Fibroblast of skin of left quadriceps (primary cell): ENCODE measurements at places on chromosomes 3 and 15.

- DNase-seq = peak; percentile 16
These were observed 1.1 kb upstream of the ZNF639 start for GRCh38 chr3:179321668-179322285.

DNA sequence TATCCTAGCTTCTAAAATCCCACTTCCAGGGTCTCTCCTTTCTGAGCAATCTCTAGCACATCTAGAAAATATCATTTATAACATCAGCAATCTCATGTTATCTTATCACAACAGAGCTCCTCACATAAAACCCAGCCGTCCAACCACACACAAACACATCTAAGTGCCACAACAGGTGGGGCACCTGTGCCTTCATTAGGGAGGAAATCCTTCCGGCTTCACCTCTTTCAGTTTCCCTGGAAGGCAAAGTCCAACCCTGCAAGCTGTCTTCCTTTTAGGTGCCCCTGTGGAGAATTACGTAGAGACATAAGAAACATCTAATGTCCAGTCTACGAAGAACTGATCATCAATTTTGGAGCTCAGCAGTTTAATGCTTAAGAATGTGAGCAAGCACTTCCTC, 1.6 kb downstream of the ZDHHC3 start:
- DNase-seq = no peak

GRCh38 chr3:66267906-66268305, 47.1 kb downstream of the SLC25A26 start:
- no peak for DNase-seq

- DNase-seq = no peak
These were observed 78.0 kb downstream of the TGFBR2 start for GRCh38 chr3:30684356-30684755.

DNA sequence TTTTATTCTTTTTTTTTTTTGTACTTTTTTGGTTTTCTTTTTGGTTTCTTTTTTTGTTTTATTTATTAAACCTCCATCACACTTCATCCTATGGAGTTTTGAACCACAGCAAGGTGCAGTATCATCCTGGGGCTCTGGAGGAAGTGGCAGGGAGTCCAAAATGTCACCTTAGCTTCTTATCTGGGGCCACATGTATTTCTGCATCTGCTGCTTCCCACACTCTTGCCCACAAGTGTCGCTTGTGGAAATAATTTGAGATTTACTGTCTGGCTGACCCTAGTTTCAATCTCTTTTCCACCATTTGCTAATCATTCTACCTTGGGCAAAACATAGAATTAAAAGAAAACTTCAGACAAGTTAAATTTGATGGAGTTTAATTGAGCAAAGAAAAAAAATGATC, 6.4 kb downstream of the OPA1 start:
- no peak for DNase-seq

- no peak for DNase-seq
These were observed 22.2 kb downstream of the IFT57 start for GRCh38 chr3:108200024-108200423.

- no peak for DNase-seq
These were observed 50.5 kb downstream of the CRYGS start for GRCh38 chr3:186493525-186494255.

GRCh38 chr3:59326246-59327024, 276.6 kb upstream of the CFAP20DC start:
- no peak for DNase-seq

- DNase-seq = no peak
These were observed 35.3 kb downstream of the HOMER2 start for GRCh38 chr15:82917249-82917648.

DNA sequence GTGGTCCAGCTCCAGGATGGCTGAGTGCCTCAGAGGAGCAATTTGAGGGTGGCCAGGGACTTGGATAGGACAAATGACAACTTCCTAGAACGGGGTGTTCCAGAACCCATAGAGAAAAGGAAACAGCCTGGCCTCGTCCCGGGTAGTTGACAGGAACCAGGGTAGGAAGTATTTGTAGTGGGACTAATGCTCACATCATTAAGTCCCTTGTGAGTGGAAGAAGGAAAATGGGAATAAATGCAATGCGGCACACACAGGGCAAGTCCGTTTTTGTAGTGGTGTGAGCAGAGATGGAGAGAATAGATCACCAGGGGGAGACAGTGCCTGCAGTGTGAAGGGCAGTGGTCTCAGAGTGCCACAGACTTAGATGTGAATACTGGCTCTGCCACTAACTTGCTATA, 19.6 kb downstream of the TIMP4 start:
- peak; percentile 40 for DNase-seq

GRCh38 chr3:31522152-31522551, 10.6 kb upstream of the STT3B start:
- no peak for DNase-seq

- DNase-seq = no peak
These were observed 10.4 kb upstream of the HDC start for GRCh38 chr15:50275908-50276307.

DNA sequence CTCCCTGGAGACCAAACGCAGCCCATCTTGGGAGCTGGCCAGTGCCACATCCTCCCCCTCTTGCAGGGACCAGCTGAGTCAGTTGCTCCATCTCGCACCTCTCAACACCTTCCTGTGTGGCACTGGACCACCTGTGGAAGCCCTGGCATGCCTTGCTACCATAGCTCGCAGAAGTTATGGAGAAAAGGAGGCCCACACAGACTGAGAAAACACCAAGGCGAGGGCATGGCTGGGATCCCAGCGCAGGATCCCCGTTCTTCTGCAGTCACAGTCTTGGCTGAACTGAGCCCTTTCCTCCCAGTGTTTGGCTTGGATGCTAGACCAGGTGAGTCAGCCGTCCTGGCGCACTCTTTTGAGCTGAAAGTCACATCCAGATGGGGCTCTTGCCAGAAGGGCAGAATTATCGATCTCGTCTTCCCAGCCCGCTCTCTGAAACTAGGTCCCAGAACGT, 46.9 kb downstream of the CHRD start:
- no peak for DNase-seq

DNA sequence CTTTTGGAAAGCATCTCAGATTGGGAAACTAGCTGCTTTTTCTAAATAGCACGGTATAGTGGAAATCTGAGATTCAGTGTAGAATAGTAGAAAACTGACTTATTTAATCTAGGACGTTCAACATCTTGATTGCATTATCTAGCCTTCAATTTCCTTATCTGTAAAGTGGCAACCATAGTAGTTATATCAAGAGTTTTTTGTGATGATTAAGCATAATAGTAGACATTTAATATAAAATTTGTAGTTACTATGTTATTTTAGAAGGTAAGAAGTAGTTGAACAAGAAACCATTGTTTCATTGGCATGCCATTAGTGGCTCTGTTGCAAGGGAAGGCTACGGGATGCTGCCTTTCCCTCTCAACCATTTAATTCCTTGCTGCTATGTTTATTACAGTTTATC, 367.3 kb downstream of the NAALADL2 start:
- DNase-seq = no peak

DNA sequence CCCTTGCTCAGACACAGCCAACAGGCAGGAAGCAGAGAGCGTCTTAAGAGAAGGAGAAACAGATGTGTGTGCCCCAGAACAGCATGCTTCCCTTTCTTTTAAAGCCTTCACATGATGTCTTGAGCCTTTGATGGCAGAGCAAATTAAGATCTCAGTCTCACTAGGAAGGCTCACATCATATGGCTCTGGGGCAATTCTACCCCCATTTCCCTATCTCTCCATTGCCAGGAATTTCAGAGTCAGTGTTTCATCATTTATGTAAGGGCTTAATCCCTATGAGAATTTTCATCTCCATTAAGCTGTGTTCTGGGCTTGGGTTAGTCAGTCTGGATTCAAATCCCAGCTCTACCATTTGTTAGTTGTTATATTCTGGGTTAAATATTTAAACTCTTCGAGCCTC, 41.4 kb upstream of the GLCE start:
- no peak for DNase-seq

- DNase-seq = no peak
These were observed 64.5 kb downstream of the GLDN start for GRCh38 chr15:51405693-51406523.

- no peak for DNase-seq
These were observed 960.2 kb downstream of the TUSC7 start for GRCh38 chr3:117669774-117670173.

DNA sequence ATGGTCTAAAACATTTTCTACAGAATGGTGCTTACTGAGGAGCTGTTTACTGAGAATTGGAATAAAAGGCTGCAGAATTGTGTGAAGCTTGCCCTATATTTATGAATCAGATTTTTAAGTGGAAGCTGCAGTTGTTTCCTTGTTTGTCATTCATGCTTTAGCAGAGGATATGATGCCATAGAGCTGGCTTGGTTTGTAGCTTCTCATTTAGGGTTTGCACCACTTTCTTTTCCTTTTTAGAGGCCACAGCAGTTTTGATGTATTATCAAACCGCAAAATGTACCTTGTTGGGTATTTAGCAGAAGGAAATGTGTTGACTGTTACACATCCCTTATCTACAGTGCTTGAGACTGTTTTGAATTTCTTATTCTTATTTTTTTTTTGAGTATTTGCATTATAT, 66.2 kb downstream of the RASA2 start:
- DNase-seq = no peak
